ENCODE measurements at places on chromosomes 2 and 18.

DNA sequence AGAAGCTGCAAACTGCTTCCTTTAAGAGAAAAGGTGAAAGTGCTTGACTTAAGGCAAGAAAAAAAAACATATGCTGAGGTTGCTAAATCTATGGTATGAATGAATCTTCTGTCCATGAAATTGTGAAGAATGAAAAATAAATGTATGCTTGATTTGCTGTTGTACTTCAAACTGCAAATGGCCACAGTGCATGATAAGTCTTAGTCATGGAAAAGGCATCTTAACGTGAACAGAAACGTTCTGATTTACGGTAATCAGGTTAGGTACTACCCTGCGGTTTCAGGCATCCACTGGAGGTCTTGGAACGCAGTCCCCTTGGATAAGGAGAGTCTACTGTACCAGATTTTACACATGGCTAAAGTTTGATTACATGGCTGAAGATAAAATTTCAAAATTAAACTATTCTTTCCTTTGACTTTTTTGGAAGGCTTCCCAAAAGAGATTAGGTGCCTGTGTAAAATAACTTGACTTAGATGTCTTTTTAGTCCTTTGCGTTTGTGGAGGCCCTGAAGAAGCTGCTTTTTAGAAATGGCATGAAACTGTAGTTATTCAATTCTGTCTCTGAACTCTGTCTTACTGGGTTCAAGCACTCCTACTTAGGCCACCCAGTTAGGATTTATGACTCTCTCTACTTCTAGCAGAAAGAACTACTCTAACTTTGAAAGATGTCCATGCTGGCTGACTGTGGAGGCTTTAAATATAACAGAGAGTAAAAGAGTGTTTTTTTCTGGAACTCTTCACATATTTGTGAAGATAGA lies 35.9 kb upstream of the SCN9A start:
- no peak for DNase-seq

- no peak for DNase-seq
These were observed 911.5 kb upstream of the SOX11 start for GRCh38 chr2:4780679-4781078.

DNA sequence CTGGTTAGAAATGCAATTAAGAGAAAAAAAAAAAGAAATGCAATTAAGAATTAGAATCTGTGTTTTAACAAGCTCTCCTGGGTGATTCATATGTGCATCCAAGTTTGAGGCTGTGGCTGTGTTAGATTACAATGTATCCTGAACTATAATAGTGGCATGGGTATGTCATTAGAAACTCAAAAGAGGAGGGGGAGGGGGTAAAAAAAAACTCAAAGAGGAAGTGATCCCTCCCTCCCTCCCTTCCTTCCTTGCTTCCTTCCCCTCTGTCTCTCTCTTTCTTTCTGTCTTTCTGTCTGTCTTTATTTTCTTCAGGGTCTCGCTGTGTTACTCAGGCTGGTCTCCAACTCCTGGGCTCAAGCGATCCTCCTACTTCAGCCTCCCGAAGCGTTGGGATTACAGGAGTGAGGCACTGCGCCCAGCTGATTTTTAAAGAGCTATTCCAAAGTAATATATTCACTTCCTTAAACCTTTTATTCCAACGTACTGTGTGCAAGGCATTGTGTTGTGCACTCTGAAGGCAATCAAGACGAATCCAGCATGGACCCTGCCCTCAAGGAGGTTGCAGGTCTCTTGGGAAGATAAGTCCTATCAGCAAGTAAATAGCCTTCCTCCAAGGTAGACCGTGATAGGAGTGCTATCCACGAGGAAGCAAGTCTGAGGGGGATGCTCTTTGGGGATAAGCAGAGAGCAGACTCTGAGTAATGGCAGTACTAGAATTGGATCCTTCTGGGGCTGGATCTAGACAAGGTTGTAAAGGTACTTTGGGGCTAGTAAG lies 35.9 kb upstream of the MCFD2 start:
- DNase-seq = no peak

DNA sequence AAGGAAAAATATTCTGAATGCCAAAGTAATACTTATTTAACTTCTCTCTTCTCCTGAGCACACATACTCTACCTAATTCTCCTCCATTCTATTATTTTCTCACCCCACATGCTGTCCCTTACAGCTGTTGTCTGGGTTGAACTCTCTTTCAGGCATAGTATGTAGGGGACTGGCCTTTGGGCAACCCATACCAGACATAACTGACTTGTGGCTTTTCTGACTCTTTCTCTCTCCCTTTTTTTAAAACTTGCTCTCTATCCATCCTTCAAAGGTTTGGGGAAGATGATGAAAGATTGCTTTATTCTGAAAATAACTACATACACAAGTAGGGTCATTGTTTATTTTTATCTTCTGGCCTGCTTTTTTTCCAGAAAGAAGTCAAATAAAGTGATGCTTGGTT lies 69.9 kb upstream of the NOSTRIN start:
- no peak for DNase-seq

- peak; percentile 38 for DNase-seq
These were observed 31.5 kb upstream of the NFE2L2 start for GRCh38 chr2:177296040-177296439.

- no peak for DNase-seq
These were observed 92.7 kb downstream of the XRCC5 start for GRCh38 chr2:216201692-216202306.

- DNase-seq = no peak
These were observed 29.3 kb downstream of the MEX3C start for GRCh38 chr18:51168026-51168742.

- no peak for DNase-seq
These were observed 36.5 kb downstream of the BCL2L11 start for GRCh38 chr2:111157071-111157661.

GRCh38 chr2:20091305-20091991 lies 40.0 kb upstream of the LAPTM4A start:
- DNase-seq = peak; percentile 6

DNA sequence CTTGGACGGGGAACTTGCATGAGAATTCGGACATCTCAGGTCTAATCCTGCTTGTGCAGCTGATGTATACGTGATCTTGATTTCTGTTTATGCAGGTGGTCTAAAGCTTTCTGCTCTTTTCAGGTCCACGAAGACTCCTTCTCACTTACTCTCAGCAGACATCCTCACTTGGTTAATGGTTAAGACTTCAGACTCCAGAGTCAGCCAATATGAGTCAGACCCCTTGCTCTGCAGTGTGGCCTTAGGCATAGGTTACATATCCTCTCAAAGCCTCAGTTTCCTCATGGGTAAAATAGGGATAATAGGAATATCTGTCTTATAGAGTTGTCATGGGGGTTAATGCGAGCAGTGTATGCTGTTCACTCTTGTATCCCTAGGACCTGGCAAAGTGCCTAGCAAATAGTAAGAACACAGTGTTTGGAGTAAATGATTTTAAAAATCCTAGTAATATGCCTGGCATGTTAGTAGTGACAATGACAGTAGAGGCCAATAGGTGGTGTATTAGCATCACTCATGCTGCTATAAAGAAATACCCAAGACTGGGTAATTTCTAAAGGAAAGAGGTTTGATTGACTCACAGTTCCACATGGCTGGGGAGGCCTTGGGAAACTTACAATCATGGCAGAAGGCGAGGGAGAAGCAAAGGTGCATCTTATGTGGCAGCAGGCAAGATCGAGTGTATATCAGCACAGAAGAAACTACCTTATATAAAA lies 42.3 kb downstream of the XRCC5 start:
- DNase-seq = no peak

DNA sequence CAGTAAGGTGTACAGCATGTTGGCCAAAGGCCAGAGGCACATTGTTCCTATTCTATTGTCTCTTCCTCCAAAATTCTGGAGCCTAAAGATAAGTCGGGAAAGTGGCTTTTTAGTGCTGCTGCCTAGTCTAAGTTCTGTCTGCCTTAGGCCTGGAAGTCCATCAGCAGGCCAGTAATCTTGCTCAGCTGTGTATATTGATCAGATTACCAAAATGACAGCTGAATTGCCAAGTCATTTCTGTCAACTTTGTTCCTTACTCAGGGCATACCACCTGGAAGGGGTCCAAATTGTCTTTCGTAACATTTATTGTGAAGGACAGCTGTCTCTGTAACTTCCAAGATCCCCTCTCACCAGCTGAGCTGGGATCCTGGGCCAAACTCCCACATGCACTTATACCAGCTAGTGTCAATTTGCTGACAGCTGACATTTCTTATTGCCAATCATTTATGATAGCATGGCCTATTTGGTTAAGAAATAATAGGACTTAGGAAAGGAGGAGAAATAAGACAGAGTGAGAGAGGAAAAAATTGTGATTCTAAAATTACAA lies 116.8 kb upstream of the FSHR start:
- no peak for DNase-seq

GRCh38 chr2:130848526-130849210 lies 12.0 kb downstream of the ARHGEF4 start:
- no peak for DNase-seq

GRCh38 chr2:190626641-190627210 lies 22.2 kb upstream of the NAB1 start:
- DNase-seq = peak; percentile 59

DNA sequence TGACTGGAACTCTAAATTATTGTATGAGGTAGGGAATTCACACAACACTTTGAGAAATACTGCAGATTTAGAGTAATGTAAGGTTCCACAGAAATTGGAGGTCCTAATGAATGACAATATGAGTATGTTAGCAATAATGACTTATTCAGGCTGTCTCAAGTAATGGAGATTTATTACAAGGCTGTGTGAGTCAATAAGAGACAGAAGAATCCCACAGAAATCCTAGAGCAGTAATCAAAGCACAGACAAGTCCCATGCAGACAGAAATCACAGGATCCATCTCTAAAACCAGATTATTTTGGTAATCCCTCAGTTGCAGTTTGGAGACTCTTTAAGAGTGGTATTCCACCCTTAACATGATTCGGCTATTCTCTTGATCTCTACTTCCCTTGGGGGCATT lies 83.6 kb downstream of the FAM161A start:
- no peak for DNase-seq

GRCh38 chr2:144547494-144547893 lies 27.6 kb upstream of the ZEB2 start:
- no peak for DNase-seq

- DNase-seq = no peak
These were observed 1313.0 kb upstream of the FAM98A start for GRCh38 chr2:34912084-34912483.

GRCh38 chr18:9535430-9535991 lies 60.2 kb downstream of the RALBP1 start:
- DNase-seq = peak; percentile 46

DNA sequence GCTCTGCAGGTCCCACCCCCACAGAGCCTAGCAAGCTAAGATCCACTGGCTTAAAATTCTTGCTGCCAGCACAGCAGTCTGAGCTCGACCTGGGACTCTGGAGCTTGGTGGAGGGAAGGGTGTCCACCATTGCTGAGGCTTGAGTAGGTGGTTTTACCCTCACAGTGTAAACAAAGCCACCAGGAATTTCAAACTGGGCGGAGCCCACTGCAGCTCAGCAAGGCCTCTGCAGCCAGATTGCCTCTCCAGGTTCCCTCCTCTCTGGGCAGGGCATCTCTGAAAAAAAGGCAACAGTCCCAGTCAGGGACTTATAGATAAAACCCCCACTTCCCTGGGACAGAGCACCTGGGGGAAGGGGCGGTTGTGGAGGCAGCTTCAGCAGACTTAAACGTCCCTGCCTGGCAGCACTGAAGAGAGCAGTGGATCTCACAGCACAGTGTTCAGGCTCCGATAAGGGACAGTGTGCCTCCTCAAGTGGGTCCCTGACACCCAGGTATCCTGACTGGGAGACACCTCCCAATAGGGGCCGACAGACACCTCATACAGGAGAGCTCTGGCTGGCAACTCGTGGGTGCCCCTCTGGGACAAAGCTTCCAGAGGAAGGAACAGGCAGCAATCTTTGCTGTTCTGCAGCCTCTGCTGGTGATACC lies 20.0 kb upstream of the NEMP2 start:
- no peak for DNase-seq

GRCh38 chr2:176891857-176892256 lies 320.7 kb upstream of the HNRNPA3 start:
- DNase-seq = no peak

DNA sequence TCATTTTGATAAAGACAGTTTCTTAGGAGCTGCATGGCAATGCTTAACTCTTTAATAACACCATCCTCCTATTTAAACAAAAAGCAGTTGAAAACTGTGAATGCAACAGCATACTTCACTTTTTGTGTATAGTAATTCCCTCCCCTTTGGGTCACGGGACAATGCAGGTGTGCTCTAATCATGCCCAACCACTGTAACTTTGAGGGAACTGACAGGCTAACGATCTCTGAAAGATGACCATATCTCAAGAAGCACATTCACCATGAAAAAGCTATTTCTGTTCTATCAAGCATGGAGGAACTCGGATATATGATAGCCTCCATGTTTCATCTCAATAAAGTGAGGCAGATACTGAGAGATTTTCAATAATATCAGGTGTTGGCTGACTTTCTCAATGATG lies 81.1 kb upstream of the CD226 start:
- DNase-seq = no peak

- DNase-seq = no peak
These were observed 795.1 kb upstream of the DDX18 start for GRCh38 chr2:117019357-117019756.

GRCh38 chr2:23523373-23524260 lies 138.6 kb downstream of the KLHL29 start:
- DNase-seq = no peak

- DNase-seq = peak; percentile 31
These were observed 43.6 kb upstream of the IHH start for GRCh38 chr2:219104107-219105035.

GRCh38 chr2:219543596-219544358 lies at the start of the genes CHPF and TMEM198:
TSS of gene CHPF (minus strand) at chr2:219543809. CDS start at chr2:219543538, 271 bp downstream.
TSS of gene TMEM198 (plus strand) at chr2:219544028. CDS start at chr2:219544728, 700 bp downstream.
- DNase-seq = peak; percentile 97

DNA sequence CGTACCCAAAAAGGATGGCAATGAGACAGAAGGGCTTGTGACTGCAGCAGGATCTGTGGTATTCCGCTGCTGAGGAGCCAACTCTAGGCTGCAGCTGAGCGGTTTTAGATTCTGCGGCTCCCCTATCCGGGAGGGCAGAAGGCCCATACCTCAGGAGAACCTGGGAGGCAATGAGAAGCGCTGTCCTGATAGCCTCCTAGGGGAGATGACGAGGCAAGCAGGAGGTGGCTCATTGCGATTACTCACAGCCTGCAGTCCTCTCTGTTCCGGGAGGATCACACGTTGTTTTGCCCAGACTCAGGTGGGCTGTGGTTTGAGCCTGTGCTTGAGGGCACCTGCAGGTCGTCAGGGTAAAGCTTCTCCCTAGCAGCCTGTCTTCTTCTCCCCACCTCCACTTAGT lies 65.1 kb downstream of the COA5 start:
- DNase-seq = no peak
